NCI-H2171 treated with DMSO at 0.1 percent for 48 hours (cell line): ENCODE measurements at places on chromosomes 4 and X.
A peak's percentile ranks its signal among the peaks of the same experiment; 100 is the strongest.

GRCh38 chrX:77446908-77447652, at the start of gene FGF16:
Gene FGF16 (plus strand): TSS chrX:77447389. CDS start chrX:77447675, 286 bp downstream.
- no peak for DNase-seq

- no peak for DNase-seq
These were observed at the start of gene HTR2C for GRCh38 chrX:114583646-114584374. Gene HTR2C (plus strand): TSS chrX:114584086. CDS start chrX:114726937, 142,851 bp downstream.

GRCh38 chr4:24988776-24989175, 42.0 kb downstream of the LGI2 start:
- DNase-seq = no peak

- DNase-seq = peak; percentile 85
These were observed at the start of gene CLCN3 for GRCh38 chr4:169619958-169620879. Gene CLCN3 (plus strand): TSS chr4:169620578. CDS start chr4:169635929, 15,351 bp downstream.

DNA sequence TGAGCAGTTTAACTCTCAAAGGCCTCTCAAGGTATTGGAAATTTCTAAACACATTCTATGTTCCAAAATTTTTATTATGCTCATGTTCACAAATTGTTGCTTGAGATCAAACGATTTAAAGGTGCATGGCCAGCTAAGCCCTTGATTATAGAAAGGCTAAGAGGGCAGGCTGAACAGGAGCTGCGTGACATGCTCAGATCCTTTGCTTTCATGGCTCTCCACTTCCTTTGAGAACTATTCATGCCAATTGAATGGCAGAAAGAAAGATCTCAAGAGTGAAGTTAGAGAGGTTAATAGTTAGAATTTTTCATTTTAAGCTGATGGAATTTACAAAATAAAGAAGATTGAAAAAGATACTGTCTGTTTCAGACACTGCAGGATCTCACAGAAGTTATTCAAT, 594 bp downstream of the LRIT3 start:
- no peak for DNase-seq

GRCh38 chr4:14871676-14872430, 130.4 kb upstream of the CPEB2 start:
- no peak for DNase-seq

GRCh38 chr4:83753260-83753659, 217.4 kb downstream of the GPAT3 start:
- DNase-seq = no peak

GRCh38 chr4:113904877-113905276, 74.6 kb downstream of the ARSJ start:
- no peak for DNase-seq

DNA sequence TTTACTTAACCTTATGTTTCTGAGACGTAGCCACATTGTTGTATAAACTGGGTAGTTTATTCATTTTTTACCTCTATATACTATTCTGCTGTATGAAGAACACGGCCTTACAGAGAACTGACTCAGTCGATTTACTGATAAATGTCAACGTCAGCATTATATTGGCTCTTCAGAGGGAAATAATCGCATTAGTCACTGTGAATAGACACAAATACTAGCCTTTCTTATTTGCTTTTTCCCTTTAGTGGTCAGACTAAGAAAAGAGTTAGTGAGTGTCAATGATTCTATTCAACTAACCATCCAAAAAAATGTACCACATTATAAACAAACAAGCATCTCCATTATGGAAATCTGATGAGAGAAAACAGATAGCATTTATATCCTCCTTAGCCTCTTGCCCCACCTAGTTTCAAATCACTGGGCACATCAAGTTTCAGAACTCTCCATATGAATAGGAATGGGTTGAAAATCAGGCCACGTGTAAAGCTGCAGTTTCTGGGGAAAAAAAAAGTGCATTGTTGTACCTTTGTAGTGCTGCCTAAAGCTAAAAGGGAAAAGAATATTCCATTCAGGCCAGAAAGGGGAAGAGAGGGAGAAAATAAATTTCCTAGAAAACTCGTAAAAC, 146.7 kb upstream of the VCX3A start:
- DNase-seq = no peak

GRCh38 chrX:150486011-150486410, 82.4 kb upstream of the MTM1 start:
- DNase-seq = peak; percentile 3

- peak; percentile 4 for DNase-seq
These were observed 75.2 kb downstream of the PSAPL1 start for GRCh38 chr4:7359400-7360062.

DNA sequence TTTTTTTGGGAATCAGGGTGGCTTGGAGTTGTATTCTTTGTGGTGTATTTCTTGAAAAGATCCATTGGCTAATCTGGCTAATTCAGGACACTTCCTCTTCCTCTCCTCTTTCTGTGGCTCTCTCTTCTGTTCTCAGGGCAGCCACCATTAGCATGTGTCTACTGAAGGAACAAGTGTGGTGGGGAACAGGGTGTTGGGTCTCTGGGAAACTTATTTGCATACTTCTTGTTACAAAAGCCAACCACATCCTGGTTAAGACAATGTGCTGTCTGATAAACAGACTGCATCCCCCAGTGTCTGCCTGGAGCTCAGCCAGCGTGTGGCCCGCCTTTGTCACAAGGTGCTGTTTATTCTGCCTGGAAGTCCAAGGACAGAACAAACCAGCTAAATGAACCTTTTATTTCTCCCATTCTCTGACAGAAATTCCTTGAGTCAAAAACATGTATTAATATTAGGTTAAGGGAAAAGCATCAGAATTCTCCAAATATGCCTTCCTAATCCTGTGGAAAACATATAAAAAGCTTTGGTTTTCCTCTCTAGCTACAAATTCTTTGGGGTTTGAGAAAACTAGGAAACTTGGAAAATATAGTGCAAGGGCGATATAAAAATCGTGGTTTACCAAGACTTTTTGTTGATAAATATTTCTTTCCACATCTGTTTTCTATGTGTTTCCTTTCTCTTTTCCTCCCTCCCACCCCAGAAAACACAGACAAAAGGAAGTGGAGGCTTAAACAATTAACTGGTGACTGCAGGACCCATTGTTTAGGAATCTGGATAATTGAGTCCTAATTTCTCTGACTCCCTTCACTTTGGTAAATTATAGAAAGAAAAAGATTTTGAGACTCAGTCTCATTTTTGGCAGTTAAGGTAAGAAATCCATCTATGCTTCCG, 203.6 kb downstream of the SPRY1 start:
- DNase-seq = peak; percentile 1

DNA sequence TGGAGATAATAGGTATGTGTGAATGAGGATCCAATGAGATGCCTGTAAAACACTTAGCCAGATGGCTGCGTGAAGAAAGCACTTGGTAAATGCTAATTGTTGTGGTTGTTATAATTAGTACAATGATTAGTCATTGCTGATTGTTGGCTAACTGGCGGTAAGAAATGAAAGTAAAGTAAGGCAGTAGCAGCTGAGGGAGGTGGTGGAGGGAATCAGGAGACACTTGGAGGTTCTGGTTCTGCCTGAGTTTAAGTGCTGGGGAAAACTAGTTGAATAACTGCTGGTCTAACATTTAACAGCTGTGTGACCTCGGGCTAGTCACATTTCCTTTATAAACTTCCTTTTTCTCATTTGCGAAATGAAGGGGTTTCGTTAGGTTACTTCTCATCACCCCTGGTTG, 30.9 kb downstream of the CD38 start:
- no peak for DNase-seq

DNA sequence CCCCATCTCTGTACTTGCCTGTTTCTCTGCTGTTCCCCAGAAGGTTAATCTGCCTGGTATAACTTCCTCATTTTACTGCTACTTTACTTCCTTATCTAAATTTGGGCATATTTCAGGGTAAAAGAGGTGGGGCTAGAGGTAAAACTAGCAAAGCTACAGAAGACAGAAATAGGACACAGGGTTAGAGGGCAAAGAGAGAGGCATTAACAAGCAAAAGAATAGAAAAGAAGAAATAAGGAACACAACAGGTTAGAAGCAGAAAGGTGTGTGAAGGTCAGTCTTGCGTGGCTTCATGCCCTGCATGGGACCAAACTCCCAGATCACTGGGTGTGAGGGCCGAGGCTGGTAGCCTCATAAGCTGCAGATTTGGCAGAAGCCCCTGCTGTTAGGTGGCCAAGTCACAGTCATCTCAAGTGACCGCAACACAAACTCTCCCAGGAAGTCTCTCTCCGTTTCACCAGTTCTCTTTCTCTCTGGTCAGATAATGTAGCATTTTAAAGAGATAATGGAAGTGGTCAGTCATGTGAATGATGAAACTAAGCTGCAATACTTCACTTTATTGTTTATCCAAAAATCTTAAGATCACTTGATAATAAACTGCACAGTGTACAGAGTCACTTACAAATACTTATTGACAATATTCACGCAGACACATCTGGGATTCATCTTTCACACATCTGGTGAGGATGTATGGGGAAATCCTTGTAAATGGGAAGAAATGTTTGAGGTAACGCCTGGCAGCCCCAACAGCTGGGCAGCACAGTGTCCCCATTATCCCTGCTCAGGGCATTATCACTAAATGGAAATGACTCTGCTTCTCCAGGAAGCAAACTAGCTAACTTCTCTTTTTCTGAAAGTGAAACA, 16.4 kb downstream of the TMEM154 start:
- DNase-seq = no peak

DNA sequence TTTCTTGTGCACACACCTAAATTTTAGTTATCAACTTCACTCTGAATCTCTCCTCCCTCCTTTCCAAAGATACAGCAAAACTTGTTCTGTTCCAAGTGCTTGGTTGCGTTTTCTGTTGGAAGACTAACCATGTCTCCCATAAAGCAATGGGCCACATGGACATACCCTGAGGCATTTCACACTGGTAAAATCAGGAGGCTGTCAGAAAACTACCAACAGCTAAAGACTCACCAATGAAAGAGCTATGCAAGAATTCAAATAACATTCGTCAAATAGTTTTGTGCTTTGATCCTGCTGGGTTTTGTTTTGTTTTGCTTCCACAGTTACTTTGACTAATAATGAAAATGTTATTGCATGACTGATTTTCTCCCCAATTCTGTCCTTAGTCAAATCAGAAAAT, 46.0 kb downstream of the PHEX start:
- no peak for DNase-seq

DNA sequence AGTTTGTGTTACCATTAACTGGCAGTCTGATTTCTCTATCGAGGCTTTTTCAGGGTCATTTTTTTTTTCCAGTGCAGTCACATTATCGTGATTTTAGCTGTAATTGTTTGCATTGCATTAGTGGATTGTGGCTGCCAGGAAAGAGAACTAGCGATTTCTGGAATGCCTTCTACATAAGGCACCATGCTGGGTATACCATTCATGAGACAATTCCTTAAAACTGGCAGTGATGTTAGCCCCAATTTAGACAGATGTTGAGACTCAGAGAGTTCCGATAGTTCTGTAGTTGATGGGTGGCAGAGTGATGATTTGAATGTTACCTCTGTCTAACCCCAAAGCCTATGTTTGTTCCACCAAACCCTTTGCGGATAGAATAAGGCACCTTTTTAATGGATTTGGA, 175.4 kb upstream of the TENM3 start:
- no peak for DNase-seq

DNA sequence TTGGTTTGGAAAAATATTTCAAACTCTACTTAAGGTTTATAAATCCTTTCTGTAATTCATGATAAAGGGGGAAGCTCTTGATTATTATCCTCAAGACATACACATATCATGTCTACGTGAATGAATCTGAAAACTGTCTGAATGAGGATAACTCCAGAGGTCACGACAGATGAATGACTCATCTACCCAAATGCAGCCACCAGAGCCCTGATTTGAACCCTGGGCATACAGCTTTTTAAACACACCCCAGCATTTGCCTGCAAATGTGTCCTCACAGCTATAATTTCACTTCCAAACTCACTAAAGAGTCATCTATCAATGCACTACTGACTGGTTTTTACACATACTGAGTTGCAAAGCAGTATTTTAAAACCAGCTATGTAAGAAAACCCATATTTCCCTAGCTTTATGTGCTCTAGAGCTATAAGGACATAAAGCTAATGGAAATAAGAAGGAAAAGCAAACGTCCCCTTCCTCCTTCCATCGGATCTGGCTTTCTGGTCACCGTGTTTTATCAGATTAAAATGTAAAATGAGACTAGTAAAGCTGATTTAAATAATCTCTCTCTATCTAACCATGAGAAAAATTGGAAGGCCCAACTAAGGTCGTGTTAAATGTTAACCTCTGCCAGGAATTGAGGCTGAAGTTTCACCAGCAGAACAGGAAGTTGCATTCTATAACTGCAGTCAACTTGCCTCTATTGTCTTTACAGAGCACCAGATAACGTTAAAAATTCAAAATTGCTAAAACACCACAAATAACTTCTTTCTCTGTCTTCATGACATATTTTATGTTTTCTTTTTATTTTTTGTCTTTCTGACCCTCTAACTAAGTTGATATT, 63.1 kb upstream of the SPP1 start:
- DNase-seq = no peak

- no peak for DNase-seq
These were observed 322.2 kb downstream of the GPAT3 start for GRCh38 chr4:83858131-83858530.

DNA sequence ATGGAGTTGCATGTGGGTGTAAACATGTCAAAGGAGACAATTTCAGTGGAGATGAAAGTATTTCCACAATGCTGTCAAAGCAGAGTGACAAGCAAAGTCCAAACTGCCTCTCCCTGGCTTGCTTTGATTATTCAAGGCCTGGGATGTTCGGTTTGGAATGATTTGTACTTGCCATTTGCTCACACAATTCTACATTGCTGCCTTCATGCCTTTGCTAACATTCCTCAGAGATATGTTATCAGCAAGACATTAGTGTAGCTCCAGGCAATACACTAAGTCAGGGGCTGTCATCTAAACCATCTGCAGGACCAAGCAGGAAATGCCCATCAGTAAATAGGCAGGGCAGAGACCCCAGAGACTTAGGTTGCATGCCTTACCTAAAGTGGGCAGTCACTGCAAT, 79.6 kb upstream of the C1QTNF7 start:
- no peak for DNase-seq

GRCh38 chr4:27350161-27350560, 489.5 kb downstream of the STIM2 start:
- no peak for DNase-seq

DNA sequence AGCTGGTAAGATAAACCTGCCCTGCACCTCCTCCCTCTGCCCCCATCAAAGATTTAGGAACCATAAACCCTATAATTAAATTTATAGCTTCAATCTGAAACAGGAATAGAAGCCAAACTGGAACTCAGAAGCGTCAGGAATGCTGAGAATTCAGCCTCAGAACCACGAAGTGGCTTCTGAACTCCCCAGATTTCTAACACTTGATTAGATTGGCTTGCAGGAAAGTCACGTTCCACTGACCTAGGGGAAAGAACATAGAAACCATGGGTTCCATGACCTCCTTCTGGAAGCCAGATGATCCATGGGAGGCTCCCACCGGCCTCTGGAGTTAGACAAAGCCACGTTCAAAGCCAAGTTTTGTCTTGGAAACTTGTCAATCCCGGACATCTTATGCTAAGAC, 356.5 kb downstream of the MID1IP1 start:
- DNase-seq = no peak

- no peak for DNase-seq
These were observed 694 bp downstream of the PDS5A start for GRCh38 chr4:39976945-39977488.

GRCh38 chr4:2686379-2687265, 69.5 kb downstream of the TNIP2 start:
- DNase-seq = no peak

GRCh38 chrX:149848855-149849254, 32.1 kb upstream of the MAGEA8 start:
- no peak for DNase-seq
